ENCODE measurements at places on chromosomes 4 and X.

- no peak for DNase-seq
Observed at GRCh38 chr4:155085843-155086530, 122.4 kb upstream of the NPY2R start.

- DNase-seq = no peak
Observed at GRCh38 chr4:155377276-155377675, 511 bp upstream of the MAP9 start.

DNA sequence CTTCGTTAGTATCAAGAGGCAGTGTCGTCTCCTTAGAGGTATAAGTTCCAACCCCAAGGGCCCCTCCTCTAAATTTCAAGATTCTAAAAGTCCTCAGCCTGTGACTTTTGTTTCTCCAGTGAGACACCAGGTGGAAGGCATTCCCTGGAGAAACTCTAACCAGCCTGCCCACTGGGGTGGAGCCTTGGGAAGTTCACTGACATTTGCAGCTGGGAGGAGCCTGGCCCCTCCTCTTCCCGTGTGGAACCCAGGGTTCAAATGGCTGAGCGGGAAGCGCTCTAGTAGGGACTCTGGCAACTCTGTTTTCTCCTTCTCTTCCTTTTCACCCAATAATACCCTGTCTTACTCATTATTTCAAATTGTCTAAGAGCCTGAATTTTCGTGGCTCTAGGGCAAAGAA lies 325.0 kb downstream of the TLL1 start:
- no peak for DNase-seq

- DNase-seq = peak; percentile 83
Observed at GRCh38 chr4:66575008-66575696, 904.9 kb upstream of the EPHA5 start.

GRCh38 chr4:168511780-168512489 lies 15.1 kb downstream of the PALLD start:
- no peak for DNase-seq

Measured in NCI-H446 treated with DMSO at 0.1 percent for 48 hours (cell line).